Activated CD8-positive, alpha-beta memory T cell treated with anti-CD3 and anti-CD28 coated beads for 36 hours (primary cell): ENCODE measurements at places on chromosomes 12 and 14. TPM values are rescaled to one million over a fixed set of nuclear protein-coding genes. Genes with fewer than 3 reads are reported as not detected.

Gene CCDC197
- total RNA-seq, result not detected

Gene TAS2R10
- not detected for total RNA-seq

Gene NTN4
- not detected for total RNA-seq

Gene POTEG
- not detected for total RNA-seq

Gene TAS2R8
- not detected for total RNA-seq

Gene PRKD1
- total RNA-seq, result not detected

Gene MUCL1
- not detected for total RNA-seq

Gene OR4Q3
- not detected for total RNA-seq

Gene TMCC3
- total RNA-seq, result 0.10 TPM

Gene FAM186B
- 0.17 TPM for total RNA-seq

Gene DLK1
- not detected for total RNA-seq

Gene SPTB
- 0.19 TPM for total RNA-seq

Gene SLC7A8
- 0.40 TPM for total RNA-seq

Gene IRAK3
- 0.25 TPM for total RNA-seq
